Heart left ventricle (tissue), 16 donors: ENCODE measurements at places on chromosomes 16 and 17. TPM values are rescaled to one million over a fixed set of nuclear protein-coding genes. Genes with fewer than 3 reads are reported as not detected.

HOXB9 gene
- not detected for total RNA-seq

DNA sequence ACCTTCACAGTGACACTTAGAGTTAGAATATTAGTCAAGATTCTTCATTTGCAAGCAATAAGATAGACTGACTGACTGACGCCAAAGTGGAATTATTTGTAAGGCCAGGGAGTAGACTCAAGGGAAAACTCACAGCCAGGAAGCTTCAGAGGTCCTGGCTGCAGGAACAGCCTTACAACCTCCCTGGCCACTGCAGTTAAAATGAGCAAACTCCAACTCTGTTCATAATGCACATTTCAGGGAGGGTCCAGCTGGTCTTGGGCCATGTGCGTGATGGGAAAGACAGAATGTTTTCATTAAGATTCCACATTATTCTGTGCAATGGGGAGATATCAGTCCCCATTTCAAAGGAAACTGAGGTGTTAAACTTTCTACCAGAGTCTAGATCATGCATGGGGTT lies 9.9 kb downstream of the CAPNS2 start:
- no peak overlapping the region for H3K27ac ChIP-seq
- H3K4me3 ChIP-seq = no peak overlapping the region
- DNase-seq = peak; percentile 50
- H3K36me3 ChIP-seq = no peaks in the 10 kb centered on the region
- H3K4me1 ChIP-seq = no peaks in the 10 kb centered on the region

VASN gene
- total RNA-seq = 10.7 TPM

DNA sequence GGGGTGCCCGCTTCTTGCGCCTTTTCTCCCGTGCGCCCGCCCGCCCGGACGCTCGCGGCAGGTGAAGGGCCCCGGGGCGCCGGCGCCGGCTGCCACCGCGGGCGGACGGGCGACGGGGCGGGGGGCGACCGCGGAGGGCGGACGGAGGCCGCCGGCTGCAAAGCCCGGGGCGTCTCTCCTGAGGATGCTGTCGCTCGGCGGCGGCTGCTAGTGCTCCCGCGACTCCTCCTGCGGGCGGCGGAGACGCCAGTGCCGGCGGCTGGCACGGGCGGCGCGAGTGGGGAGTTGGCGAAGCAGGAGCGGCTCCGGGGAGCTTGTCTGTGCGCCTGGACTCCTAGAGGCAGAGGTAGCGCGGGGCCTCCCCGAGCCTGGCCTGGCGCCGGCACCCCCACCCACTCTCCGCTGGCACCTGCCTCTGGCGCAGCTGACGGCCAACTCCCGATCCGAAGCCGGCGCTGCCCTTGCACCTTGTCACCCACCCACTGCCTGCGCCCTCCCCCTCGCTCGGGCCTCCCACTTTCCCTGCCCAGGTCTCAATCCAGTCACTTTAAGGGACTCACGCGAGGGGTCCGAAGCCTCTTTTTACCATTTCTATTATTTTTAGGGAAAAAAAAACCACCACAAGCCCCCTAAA lies at the start of gene FAM20A:
TSS of gene FAM20A (minus strand) at position 437 of the 634 bp plus-strand sequence. CDS start 701 bp downstream, outside the sequence.
- no peaks in the 10 kb centered on the region for H3K27me3 ChIP-seq
- no peaks in the 10 kb centered on the region for H3K36me3 ChIP-seq
- peak; percentile 69 for DNase-seq
- H3K27ac ChIP-seq = peak within 1 kb of the TSS; percentile 75
- peak within 1 kb of the TSS; percentile 97 for H3K4me3 ChIP-seq
- H3K4me1 ChIP-seq = peaks cover 48% of the 10 kb centered on the region

GPRC5C gene
- total RNA-seq = 40.2 TPM
